Urinary bladder (tissue), 4 donors: ENCODE measurements at places on chromosomes 16 and 17. TPM values are rescaled to one million over a fixed set of nuclear protein-coding genes. Genes with fewer than 3 reads are reported as not detected.

TEKT5 gene
- 0.32 TPM for total RNA-seq

KRT25 gene
- not detected for total RNA-seq

KRT38 gene
- total RNA-seq = not detected

- DNase-seq = no peak
Observed at GRCh38 chr16:85520853-85521521, 92.1 kb upstream of the GSE1 start.

GRCh38 chr17:3754066-3754457 lies 30.4 kb downstream of the HASPIN start:
- no peak for DNase-seq

- no peak for DNase-seq
Observed at GRCh38 chr16:28923231-28923587, 1.8 kb downstream of the RABEP2 start.

- DNase-seq = peak; percentile 47
Observed at GRCh38 chr17:7651665-7652387, 1.1 kb downstream of the ATP1B2 start.

- DNase-seq = no peak
Observed at GRCh38 chr16:57252148-57252721, 7.2 kb downstream of the ARL2BP start.

- DNase-seq = no peak
Observed at GRCh38 chr17:82345151-82345976, 11.8 kb upstream of the SECTM1 start.

- no peak for DNase-seq
Observed at GRCh38 chr16:66740010-66740409, 11.4 kb downstream of the DYNC1LI2 start.
